Right renal cortex interstitium (tissue), 3 donors: ENCODE measurements at places on chromosomes 5 and 9. TPM values are rescaled to one million over a fixed set of nuclear protein-coding genes. Genes with fewer than 3 reads are reported as not detected.

DNA sequence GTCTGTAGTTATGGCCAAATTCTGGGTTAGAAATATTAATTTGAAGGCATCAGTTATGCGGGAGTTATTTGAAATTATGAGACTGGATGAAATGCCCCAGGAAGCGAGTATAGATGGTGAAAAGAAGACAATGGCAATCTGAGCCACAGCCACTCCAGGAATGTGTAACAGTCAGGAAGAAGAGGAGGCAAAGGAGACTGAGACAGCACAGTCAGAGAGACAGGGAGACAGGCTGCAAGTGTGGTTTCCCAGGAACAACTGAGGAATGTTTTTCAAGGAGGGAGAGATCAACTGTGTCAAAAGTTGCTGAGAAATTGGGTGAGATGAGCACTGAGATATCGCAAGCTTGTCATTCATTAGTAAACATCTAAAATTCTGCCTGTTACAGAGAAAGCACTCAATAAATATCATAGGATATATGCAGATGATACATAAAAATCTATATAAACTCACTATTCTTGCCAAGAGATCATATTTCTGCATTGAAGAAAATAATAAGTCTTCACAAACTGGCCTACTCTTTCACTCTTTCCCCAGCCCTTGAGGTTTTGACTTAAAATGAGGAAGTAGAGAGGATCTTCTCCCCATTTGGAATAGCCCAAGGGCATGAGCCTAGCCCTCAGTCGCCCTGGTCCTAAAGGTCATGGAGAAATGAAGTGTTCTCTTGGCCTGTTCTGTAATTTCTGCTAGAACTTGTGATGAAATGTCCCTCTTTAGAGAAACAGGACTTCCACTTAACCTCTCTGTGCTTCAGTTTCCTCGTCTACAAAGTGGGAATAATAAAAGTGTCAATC is 48.5 kb upstream of the RLN1 start:
- no peak for DNase-seq

Gene GABRA6
- 0.17 TPM for polyA plus RNA-seq

- DNase-seq, result no peak
These were observed 54.4 kb upstream of the JMY start for GRCh38 chr5:79181419-79182022.

Gene S1PR3
- 59.2 TPM for polyA plus RNA-seq

GRCh38 chr5:102099766-102100331 is 196.2 kb downstream of the SLCO4C1 start:
- no peak for DNase-seq

- DNase-seq, result no peak
These were observed 75.3 kb downstream of the FBXW11 start for GRCh38 chr5:171931163-171931562.

Gene BTNL8
- polyA plus RNA-seq, result 0.58 TPM

Gene LRRC70
- 7.5 TPM for polyA plus RNA-seq

DNA sequence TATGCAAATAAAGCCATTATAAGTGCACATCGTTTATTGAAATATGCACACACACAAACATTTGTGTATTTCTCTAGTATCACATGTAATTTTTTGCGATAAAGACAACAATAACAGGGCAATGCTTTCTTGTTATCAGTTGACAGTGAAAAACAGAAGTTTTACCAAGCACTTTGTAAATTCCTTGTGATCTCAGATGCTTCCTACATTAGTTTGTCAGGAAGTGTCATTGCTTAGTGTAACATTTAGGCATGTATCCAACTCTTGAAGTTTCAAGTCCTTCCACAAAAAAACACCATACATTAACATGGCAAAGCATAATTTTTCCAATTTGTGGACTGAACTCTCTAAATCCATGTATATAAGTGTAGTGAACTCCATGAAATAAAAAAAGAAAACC is 46.4 kb downstream of the MOCS2 start:
- no peak for DNase-seq

DNA sequence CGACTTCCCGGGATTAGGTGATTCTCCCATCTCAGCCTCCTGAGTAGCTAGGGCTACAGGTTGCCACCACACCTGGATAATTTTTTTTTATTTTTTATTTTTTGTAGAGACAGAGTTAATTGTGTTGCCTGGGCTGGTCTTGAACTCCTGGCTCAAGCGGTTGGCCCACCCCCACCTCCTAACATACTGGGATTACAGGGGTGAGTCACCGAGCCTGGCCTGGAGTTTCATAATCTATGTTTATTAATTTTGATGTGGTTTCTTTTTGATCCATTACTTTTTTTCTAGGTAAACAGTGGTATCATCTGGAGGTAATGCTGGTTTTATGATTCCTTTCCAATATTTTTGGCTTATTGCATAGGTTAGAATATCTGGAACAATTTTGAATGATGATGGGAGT is 54.2 kb downstream of the KIAA1958 start:
- no peak for DNase-seq

GRCh38 chr9:110170357-110171257 is 37.4 kb downstream of the C9orf152 start:
- no peak for DNase-seq

Gene CER1
- polyA plus RNA-seq, result 0.71 TPM

GRCh38 chr9:4298255-4299004 is 1.4 kb downstream of the GLIS3 start:
- peak; percentile 46 for DNase-seq

DNA sequence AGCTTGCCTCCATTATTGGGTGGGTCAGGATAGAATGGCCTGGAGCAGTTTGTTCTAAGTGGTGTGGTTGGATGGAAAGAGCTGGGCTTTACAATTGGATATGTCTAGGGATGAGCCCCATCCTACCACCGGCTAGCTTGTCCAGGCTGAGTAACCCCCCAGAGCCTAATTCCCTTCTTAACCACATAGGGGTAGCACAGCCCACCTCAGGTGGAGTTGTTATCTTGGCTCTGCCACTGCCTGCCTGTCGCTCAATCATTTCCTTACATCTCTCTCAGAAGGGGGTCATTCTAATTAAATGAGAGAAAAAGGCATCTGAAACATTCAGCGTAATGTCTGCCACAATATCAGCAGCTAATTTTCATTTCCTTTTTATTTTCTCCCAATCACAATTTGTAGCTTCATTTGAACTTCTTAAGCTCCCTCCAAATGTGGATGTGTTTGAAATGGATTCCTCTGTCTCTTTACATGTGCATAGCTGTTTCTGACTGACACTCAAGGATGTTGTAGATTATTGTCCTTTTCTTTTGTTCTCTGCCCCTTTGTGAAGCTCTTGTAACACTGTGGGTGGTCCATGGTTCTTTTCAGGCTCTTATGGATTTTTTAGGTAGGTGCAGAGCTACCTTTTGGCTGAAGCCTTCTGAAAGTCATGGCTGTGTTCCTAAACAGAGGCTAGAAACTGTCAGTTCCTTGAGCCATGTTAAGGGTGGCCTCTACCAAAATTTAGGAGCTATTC is 383.1 kb upstream of the KLF4 start:
- DNase-seq, result no peak

- DNase-seq, result no peak
These were observed 17.1 kb downstream of the MSANTD3 start for GRCh38 chr9:100443781-100444768.
